ENCODE measurements at places on chromosomes 7 and 10.

- DNase-seq = no peak
Measured at GRCh38 chr7:70566671-70567070, 565.3 kb upstream of the GALNT17 start.

DNA sequence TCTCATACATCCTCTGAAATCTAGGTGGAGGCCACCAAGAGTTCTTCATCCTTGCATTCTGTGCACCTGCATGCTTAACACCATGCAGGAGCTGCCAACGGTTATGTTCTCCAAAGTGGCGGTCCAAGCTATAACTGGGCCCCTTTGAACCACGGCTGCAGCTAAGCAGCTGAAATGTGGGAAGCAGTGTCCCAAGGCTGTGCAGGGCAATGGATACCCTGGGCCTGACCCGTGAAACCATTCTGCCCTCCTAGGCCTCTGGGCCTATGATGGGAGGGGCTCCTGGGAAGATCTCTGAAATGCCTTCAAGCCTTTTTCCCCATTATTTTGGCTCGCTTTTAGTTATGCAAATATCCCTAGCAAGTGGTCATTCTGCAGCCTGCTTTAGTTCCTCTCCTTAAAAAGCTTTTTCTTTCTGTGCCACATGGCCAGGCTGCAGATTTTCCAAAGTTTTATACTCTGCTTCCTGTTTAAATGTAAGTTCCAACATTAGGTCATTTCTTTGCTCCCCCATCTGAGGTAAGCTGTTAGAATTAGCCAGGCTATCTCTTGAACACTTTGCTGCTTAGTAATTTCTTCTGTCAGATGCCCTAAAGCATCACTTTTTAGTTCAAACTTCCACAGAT, 7.7 kb upstream of the GTPBP4 start:
- no peak for DNase-seq

- no peak for DNase-seq
Measured at GRCh38 chr7:3960050-3960763, 659.2 kb downstream of the SDK1 start.

GRCh38 chr10:99766302-99766681, 16.1 kb upstream of the ABCC2 start:
- DNase-seq = no peak
